ENCODE measurements at places on chromosomes 13 and 19.

DNA sequence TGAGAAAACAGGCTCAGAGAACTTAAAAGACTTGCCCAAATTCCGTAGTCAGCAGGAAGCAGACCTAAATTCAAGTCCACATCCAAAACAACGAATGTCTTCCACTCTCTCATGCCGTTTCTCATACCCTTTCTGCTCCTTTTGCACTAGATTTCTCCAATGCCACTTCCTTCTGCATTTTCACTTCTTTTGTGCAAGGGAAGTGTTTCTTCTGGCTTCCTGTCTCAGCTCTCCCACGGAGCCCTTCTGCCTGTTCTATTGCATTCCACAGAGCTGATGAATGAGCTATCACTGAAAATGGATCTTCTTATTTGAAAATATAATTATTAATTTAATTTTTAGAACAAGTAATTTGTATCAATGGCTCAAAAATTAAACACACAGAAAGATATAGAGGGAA, 56.1 kb upstream of the STK24 start:
- no peak for DNase-seq

DNA sequence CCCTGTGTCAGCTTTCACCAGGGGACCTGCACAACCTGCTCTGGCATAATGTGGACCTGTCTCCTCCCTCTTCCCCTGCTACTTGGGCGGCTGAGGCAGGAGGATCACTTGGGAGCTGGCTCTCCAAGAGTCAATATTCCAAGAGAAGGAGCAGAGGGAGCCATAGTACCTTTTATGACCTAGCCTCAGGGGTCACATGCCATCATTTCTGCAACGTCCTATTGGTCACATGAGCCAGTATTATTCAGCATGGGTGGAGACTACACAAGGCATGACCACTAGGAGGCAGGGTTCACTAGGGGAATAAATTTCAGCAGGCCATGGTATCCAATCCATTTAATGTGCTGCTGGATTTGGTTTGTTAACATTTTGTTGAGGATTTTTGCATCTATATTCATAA, 12.0 kb upstream of the SHFL start:
- peak; percentile 75 for DNase-seq

DNA sequence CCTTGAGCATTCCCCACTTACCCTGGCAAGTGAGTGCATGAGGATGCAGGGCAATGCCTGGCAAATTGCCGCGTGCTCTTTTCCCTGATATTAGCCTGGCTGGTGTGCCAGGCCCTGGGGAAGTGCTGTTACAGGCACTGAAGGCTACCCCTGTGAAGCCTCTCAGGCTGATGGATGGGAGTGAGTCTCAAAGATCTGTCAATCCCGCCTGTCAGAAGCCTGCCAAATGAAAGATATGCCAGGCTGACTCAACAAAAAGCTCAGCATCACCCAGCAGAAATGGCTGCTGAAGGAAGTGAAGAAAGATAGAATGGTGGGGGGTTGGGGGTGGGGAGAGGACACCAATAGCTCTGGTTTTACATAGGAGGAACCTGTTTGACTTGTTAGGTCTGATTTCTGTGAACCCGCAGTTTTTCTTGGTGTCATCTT, 112.1 kb downstream of the LACC1 start:
- DNase-seq, result no peak

DNA sequence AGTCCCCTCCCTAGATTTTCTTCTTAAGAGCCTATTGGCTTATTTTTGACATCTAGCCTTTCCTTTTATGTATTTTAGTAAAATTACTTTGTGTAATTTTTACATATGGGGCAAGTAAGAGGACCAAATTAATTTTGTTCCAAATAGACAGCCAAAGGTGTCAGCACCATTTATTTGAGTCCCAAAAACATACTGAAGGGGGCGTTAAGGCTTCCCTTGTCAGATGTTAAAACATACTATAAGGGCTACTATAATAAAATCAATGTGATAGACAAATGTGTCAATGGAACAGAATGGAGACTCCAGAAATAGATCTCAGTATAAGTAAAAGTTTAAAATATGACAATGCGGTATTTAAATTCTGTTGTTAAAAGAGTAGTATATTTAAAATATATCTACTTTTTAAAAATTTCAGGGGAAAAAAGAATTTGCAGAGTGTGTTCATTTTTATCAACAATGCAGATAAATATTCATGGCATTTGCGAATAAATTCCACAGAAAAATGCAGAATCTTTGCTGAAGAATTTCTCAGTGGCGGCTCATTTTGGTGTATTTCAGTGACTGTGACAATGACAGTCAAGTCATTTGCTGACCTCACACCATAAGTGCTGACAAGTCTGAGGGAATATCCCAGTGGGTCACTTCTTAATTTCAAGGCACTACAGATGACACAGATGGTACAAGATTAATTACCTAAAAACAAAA, 133.7 kb downstream of the MTUS2 start:
- DNase-seq, result no peak

DNA sequence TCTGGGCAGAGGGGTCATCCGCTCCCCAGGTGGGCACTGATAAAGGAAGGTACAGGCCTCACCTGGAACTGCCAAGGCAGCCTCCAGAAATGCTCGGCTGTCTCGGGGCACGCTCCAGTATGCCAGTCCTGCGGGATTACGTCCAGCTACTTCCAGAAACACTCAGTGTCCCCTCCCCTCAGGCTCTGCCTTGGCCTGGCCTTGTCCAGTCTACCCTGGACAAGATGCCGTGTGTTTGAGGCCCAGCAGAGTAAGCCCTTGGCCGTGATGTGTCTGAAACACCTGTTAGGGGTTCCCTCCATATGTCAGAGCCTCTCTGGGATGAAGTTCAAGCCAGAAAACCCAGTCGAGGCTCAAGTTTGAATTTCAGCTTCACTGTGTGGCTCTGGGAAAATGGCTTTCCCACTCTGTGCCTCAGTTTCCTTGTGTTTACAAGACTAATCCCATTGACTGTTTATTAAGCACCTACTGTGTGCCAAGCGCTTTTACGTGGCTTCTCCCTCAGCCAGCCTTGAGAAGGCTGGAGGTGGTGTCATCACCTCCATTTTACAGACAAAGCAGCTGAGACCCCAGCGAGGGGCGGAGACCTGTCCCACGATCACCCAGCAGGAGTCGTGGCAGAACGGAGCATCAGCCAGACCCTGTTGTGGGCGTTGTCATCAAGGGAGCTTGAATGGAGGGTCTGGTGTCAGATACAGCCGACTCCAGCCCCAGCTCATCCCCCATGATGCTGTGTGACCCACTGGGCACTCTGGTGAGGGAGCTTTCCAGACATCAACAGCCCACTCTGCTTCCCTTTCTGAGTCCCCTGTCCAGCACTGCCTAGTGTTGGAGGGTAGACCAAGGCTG, 2.0 kb upstream of the PIK3R2 start:
- no peak for DNase-seq

GRCh38 chr13:113649212-113649611, 8.8 kb downstream of the ATP4B start:
- DNase-seq, result peak; percentile 36

- no peak for DNase-seq
Observed at GRCh38 chr13:100439247-100439970, 149.2 kb downstream of the GGACT start.

DNA sequence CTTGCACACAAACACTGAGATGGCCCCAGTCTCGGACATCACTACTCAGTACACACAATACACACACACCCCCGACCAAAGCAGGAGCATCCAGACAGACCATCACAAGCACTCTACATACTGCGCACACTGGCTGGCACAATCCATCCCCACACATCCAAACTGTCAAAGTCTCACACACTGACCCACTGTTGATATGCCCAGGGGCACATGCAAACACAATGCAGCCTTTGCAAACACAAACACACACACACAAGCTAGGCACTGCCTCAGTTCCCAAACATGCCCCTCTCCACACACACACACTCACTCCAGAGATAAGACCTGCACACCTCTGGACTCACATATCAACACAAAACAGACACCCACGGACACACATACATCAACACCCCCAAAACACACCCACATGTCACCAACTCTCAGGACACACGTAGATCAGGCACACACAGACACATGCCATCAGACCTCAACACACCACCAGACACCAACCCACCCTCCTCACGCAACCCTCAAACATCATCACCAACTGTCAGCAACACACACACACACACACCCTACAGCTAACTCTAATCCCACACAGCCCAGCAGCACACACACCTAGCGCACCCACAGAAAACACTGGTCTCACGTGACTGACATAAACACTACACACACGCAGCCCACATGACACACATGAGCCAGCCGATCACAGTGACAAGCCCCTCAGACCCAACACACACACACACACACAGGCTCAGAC, 1.9 kb downstream of the BBC3 start:
- DNase-seq, result peak; percentile 75

GRCh38 chr19:47068246-47068645, 19.8 kb upstream of the TMEM160 start:
- no peak for DNase-seq

- DNase-seq, result peak; percentile 37
Observed at GRCh38 chr19:33385956-33386355, 12.4 kb downstream of the CEBPG start.

DNA sequence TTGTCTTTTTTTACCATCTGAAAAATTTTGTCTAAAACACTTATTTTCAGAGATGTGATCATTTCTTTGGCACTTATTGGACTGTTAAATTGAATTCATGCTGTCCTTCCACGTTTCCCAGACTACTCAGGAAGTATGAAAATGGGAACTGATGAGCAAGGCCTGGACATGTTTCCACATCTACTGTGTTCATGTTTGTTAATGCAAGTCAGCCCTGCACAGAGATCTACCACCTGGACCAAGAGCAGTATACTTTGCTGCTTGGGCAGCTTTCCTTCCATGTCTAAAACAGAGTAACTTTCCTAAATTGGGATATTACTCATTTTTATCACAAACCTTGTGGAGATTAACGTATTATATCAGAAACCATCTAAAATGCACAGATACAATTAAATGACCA, 687.4 kb downstream of the DIAPH3 start:
- DNase-seq, result no peak

GRCh38 chr19:50155520-50156109, 7.5 kb downstream of the IZUMO2 start:
- DNase-seq, result no peak

GRCh38 chr13:89966524-89966923, 1381.0 kb upstream of the MIR17HG start:
- DNase-seq, result no peak

- peak; percentile 73 for DNase-seq
Observed at GRCh38 chr13:113292021-113292862, 4.8 kb upstream of the LAMP1 start.

GRCh38 chr19:53161123-53161522, 2.3 kb upstream of the ZNF347 start:
- DNase-seq, result no peak

DNA sequence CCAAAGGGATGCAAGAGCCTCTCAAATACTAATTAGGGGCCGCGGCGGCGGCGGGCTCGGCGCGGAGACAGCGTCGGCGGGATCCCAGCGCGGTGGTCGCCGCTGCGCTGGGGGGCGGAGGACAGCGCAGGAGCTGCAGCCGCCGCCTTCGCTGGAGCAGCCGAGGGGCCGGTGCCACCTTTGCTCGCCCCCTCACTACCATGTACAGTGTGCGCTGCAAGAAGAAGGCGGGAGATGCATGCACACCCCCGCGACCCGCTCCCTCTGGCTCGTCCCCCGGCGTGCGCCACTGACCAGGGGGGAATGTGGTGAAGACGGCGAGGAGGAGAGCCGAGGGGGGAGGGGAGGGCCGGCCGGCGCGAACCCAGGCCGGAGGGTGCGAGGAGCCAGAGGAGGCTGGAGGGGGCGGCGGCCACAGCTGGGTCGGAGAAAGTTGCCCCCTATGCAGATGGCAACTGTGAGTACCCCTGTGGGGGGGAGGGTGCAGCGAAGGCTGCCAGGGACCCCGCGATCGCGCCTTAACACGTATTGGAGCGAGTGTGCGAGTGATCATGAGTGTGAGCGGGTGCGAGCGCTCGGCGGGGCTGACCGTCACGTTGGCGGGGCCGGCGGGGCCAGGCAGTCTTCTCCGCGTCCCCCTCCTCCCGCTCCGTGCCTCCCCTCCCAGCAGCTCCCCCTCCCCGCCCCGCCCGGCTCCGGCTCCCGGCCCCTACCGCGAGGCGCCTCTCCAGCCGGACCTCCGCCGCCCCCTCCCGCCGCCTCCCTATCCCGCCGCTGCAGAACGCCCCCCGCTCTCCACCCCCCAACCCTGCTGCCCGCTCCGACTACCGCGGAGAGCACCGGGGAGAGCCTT, 808 bp downstream of the SLITRK5 start:
- DNase-seq, result peak; percentile 63

- no peak for DNase-seq
Observed at GRCh38 chr13:29520671-29521070, 74.8 kb downstream of the SLC7A1 start.

GRCh38 chr13:44052780-44053184, 173.1 kb downstream of the LACC1 start:
- DNase-seq, result no peak

DNA sequence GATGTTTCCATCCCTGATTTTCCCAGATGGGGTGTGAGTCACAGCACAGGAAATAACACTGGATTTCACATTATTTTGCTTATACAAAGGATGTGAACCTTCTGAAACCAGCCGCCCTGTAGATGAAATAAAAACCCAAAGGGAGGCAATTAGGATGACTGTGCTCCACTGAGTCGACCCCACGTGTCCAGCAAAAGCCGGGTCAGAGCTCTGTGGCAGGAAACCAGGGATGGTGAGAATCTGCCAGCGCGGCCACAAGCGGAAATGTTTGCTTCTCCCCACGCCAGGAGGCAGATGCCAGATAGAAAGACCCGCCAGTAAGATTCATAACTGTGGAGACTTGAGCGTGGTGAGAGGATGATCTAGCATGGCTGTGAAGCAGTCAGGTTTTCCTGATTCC, 764.4 kb downstream of the LIG4 start:
- DNase-seq, result no peak

- DNase-seq, result peak; percentile 37
Observed at GRCh38 chr19:32219881-32220472, 125.4 kb upstream of the ZNF507 start.

- DNase-seq, result no peak
Observed at GRCh38 chr19:33204136-33204973, 10.2 kb downstream of the LRP3 start.

DNA sequence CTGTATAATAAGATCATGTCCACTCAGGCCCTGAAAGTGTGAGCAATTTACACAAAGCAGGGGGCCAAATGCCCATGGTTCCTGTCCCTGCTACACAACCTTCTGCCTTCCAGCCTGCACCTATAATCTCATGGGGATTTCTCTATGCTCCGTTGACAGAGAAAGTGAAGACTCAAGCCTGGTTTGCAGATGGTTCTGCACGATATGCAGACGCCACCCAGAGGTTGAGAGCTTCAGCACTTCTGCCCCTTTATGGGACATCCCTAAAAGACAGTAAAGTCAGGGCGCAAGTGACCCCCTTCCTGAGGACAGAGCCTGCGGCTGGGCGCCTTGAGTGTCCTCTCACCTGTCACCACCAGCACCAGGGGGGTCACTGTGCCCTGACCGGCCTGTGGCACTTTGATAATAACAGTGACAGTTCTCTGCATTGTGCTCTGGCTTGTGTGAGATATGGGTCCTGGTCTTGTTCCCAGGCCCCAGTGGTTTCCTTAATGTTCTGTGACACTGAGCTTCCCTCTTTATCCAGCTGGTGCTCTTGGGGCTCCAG, 15.1 kb downstream of the LILRA5 start:
- no peak for DNase-seq

Measured in activated effector memory CD4-positive, alpha-beta T cell treated with anti-CD3 and anti-CD28 coated beads, Interleukin-2, amount 50 U/mL, for 16 hours (primary cell).